ENCODE measurements at places on chromosomes 2 and 18. TPM values are rescaled to one million over a fixed set of nuclear protein-coding genes. Genes with fewer than 3 reads are reported as not detected.

STAM2 gene
- total RNA-seq, result 24.1 TPM

PLEKHH2 gene
- 1.1 TPM for total RNA-seq

MEIS1 gene
- total RNA-seq, result 6.0 TPM

TYW5 gene
- 14.6 TPM for total RNA-seq

CD302 gene
- total RNA-seq, result 8.0 TPM

DNA sequence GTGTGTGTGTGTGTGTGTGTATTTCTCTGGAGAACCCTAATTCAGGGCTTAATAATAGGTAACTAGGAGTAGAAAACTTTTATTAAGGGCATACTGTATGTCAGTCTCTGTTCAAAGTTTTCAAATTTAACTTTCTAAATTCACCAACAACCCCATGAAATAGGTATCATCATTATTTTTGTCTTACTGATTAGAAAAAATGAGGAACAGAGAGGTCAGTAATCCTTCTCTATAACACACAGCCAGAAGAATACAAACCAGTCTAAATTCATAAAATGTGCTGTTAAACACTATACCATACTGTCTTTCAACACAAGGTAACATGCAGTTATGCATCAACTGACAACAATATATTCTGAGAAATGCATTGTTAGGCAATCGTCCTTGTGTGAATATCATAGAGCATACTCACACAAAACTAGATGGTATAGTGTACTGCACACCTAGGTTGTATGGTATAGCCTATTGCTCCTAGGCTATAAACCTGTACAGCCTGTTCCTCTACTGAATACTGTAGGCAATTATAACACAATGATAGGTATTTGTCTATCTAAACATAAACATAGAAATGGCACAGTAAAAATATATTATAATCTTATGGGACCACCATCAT, 143.1 kb downstream of the PTH2R start:
- no peak for DNase-seq

- no peak for DNase-seq
These were observed 208.3 kb downstream of the AFF3 start for GRCh38 chr2:99933894-99934650.

- no peak for DNase-seq
These were observed 286.8 kb downstream of the MYCN start for GRCh38 chr2:16226943-16227664.

DNA sequence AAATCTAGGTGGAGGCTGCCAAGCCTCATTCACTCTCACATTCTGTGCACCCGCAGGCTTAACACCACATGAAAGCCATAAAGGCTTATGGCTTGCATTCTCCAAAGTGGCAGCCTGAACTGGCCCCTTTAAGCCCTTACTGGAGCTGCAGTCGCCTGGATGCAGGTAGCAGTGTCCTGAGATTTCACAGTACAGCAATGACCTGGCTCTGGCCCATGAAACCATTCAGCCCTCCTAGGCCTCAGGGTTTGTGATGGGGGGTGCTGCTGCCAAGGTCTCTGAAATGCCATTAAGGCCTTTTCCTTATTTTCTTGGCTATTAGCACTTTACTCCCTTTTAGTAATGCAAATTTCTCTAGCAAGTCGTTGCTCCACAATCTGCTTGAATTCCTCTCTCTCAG, 48.6 kb downstream of the RNMT start:
- DNase-seq, result no peak

GRCh38 chr2:60806988-60807681, 51.1 kb downstream of the PAPOLG start:
- no peak for DNase-seq

DNA sequence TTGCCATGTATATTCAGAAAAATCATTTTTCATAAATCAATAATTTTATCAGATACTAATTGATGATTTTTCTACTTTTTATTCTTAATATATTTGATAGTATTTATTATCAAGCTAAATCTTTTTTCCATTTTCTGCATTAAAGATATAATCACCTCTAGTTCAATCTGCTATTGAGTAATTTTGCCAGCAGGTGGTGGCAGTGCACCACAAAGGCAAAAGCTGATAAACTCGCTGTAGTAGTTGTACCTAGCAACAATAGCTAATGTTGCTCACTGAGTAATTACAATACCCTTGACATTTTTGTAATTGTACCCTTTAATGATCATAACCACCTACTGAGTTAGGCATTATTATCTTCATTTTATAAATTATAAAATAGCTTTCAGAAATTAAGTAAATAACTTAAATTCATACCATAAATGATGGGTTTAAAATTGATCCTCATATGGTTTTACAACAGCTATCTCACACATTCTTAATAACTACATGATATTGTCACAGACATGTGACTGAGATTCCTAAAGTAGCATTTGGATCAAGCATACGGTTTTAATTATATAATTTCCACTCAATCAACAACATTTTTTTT, 52.0 kb upstream of the CALCRL start:
- DNase-seq, result peak; percentile 66

DNA sequence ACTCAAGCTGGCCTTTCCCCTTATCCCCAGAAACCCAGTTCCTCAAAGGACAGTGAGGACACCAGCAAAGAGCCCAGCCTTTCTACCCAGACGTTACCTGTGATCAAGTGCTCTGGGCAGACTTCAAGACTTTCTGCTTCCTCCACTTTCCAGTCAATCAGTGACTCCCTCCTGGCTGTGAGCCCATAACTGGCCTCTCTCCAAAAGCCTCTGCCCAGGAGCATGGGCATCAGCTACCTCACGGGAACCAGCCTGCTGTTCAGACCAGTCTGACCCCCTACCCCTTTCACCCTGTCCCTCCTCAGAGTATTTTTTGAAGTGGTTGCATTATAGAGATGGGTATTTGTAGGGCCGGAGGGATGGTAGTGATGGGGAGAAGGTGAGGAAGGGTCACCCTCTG, 27.7 kb upstream of the CYP27A1 start:
- no peak for DNase-seq

DNA sequence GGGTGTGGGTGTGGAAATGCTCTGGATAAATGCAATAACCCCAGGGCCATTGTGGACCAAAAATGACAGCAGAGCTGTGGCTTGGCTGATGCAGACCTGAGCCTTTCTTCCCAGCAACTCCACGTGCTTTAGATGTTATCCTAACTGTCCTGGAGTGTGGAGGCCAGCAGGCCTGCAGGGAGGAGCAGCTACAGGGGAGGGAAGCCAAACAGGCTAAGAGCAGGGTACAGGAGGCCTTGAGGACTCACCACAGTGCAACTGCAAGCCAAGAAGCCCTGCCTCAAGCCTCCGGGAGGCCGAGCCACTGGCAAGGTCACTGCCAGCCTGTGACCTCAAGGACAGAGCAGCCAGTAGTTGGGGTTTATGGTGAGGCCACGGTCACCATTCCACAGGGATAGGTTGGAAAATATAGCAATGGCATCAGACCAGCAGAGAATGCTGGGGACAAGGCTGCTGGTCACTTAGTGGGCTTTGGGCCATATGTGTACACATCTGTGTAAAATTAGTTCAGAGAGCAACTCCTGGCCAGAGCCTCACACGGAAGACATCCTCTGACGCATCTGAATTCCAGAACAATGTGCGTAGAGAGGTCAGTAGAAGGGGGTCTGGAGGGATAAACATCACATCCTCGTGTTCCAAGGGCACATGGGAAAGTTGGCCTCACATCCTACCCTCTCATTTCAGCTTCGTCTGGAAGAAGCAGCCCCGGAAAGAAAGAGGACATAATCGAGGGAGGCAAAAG, 76.2 kb upstream of the UPP2 start:
- peak; percentile 11 for DNase-seq

DNA sequence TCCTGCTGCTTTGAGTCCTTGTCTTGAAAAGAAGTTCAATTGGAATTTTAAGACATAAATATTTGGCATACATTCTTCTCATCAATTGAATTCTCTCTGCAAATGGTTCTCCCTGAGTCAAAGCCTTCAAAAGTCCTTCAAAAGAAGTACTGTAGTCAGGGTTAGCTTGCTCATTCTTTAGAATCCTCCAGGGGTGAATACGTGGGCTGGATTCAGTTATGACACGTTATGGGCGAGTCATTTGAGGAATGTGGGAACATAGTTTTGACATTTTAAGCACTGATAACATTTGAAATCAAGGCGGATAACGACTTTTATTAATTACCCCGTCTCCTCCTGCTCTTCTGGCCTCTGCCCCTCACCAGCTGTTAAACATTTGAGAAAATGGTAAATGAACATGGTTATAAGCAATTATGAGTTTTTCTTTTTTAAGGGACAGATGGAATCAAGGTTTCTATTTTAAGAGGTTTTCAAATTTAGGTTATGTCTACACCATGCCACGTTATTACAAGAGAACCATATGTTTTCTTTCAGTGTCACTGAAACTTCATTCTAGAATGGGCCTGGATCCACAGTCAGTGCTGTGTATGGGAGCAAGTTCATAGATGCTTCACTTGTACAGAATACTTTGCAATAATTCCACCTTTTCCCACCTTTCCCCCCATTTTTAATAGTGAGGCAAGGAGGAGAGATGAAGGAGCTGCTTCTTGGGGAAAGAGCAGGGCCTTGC, 273.1 kb downstream of the TSN start:
- DNase-seq, result no peak

DNA sequence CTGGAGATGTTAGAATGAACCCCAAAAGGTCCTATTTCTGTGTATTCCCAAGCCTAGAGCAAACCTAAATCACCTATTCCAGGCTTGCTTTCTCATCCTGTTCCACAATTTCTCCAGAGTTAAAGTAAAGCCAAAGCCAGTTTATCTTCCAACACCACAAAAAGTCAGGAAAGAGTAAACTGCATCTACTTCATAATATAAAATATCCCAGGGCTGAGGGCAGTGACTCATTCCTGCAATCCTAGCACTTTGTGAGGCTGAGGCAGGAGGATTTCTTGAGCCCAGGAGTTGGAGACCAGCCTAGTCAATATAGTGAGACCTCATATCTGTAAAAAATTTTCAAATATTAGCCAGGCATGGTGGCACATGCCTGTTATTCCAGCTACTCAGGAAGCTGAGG, 241.4 kb downstream of the CDH20 start:
- no peak for DNase-seq

DNA sequence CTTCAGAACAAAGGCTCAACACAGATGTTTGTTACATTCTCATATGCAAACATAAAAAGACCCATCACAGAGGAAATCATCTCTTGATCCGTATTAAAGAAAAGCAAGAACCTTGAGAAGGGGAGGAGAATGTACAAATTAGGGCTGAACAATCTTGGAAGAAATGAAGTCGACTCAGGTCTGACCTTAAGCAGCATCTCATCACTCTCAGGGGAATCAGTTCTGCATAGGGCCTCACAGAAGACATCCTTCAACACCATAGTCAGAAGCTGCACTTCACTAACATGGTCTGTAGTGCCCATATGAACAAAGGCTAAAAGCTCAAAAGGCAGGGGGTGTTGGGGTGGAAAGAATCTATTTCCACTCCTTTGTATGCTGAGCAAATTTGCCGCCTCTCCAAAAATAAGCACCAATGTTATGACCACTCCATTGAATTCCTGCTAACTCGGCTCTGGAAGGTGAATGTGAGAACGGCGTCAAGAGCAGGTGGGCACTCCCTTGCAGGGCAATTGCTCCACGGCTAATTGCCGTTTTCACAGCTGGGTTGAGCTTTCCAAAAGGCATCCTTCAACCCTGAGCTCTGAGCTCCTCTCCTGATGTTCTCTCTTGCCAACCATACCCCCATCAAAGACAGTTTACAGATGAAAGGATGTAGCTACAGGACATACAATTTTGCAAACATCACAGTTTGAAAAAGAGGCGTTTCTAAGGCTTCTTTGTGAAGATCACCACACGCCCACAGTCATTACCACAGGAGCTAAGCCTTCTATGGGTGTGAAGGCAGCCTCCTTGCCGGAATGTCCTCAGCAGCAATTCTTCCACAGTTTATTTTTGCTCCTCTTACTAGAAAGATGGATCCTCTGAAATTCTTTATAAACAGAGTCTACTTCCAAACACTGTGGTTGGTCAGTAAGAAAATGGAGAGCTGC, 10.0 kb downstream of the KLF7 start:
- DNase-seq, result no peak

DNA sequence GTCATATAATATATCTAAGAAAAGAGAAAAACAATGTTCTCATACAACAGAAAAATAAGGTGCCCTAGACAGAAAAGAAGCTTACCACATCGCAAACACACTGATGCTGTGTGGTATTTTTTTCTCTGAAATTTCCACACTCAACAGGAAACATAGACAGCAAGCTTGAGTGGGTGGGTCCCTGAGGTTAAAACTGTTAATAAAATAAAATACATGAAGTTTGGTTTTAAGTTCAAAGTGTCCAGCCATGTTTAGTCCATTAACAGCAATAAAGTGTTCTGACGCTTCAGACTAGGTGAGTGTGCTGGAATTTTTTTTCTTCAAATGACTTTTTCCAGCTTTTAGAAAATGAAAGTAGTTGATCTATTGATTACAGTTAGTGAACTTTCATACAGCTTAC, 83.3 kb upstream of the EPB41L5 start:
- DNase-seq, result no peak

DNA sequence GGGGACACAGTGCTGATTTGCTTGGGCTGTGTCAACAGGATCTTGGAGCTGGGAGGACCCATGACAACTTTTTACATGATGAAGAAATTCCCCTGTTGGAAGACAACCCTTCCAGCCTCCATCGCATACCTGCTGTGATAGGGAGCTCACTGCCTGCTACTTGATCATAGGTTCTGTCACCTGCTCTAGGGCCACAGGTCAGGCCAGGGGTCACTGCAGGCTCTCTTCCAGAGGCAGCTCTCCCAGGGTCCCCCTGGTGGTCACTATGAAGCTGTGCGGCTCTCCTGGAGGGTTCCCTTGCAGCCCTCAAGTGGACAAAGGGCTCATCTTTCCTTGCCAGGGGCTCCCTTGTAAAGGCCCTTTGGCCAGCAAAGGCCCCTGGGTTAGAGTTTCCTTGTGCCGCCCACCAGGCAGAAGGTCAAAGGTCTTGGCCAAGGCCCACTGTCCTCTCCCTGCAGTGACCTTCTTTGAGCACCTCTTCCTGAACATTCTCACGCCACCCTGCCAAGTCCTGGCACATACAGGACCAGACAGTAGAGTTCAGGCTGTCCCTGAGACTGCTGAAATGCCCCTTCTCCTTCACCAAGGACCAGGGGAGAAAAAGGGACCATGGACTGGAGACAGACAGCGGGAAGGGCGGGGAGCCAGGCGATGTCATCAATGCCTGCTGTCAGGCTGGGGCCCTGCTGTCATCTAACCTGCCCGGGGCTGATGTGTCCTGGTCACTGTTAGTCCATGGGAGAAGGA, 345.1 kb downstream of the DYSF start:
- DNase-seq, result peak; percentile 61

DNA sequence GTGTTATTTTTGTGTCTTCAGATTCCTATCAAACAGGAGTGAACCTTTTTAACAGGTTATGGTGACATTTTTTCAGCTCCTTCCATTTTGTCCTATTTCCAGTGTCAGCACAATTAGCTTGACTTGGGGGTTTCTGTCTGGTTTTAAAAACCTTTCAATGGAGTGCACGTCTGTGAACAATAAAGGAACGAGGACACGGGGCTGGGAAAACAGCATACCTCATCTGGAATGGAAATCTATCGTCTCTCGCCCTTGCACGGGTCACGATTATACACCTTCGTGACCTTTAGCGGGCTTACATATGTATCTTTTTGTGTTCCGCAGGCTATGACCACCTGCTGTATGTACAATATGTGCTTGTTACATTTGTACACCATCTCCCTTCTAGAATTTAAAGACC, 2.3 kb upstream of the ZNF532 start:
- no peak for DNase-seq

Data from HepG2 (cell line).